NCI-H524 treated with DMSO at 0.1 percent for 48 hours (cell line): ENCODE measurements at places on chromosomes 7 and 10.

DNA sequence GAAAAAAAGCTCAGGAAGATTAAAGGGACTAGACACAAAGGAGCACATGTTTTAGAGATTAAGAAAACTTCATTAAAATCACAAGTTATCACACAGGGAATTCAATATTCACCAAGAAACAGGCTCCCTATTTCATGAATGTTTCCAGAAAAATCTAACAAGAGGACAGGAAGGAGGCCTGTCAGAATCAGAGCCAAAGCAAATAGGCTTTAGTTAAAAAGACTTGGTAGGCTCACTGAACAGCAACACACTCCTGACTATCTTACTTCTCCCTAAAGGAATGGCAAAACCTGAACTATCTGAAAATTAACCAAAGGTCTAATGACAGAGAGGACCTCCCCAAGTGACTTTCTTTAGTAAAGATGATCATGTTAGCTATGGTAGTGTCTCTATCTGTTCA lies 188.3 kb upstream of the MEOX2 start:
- no peak for DNase-seq

GRCh38 chr7:132191418-132191817 lies 384.9 kb downstream of the PLXNA4 start:
- no peak for DNase-seq

GRCh38 chr7:32283546-32283945 lies 206.6 kb downstream of the LSM5 start:
- DNase-seq, result peak; percentile 74

- no peak for DNase-seq
These were observed 5.2 kb downstream of the CPED1 start for GRCh38 chr7:120993553-120994191.

DNA sequence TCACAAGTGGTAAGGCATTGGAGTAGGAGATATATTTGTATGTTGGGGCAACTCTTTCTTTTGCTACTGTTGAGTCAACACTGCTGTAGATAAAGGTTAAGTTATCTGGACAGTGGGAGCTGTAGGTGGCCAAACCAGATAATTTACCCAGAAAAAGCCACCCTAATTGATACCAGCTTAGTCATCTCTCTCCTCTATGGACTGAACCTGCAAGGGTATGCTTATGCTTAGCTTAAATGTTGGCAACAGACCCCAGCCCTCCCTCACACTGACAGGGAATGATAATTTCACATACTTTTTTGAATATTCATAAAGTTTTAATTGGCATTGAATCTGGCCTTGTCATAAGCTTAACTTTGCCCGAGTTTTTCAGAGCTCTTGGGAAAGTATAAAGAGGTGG lies 66.3 kb downstream of the CREB5 start:
- DNase-seq, result no peak
